ENCODE measurements at places on chromosomes 1 and 21.

GRCh38 chr1:91763252-91763651 is 122.7 kb downstream of the TGFBR3 start:
- no peak for DNase-seq

GRCh38 chr1:158323866-158324265 is 7.5 kb downstream of the CD1B start:
- no peak for DNase-seq

DNA sequence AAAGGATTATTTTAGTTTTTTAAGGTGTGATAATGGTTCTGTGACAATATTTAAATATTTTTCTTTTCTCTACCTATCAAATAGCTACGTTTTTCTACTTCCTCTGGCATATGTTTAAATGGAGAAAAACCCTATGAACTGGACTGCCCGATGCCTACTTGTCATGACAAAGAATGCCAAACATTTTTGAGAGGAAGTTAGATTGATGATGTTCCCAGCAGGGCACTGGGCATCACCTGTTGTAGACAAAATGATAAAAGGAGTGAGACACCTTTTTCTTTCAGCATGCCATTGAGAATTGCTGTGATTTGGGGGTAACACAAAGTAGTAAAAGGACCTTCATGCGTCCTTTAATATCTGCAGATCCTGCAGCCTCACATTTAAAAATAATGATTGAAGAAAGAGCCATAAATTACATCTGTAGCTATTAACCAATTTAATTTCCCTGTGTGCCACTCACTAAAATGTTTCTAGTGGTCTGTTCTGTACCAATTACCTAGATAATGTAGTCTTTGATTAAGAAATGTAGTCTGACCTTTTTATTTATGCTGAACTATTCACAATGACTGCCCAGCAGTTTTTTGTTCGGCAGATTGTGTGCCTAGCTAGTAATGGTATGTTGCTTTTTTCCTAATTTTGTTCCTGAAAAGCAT is 47.6 kb downstream of the RPL5 start:
- no peak for DNase-seq

DNA sequence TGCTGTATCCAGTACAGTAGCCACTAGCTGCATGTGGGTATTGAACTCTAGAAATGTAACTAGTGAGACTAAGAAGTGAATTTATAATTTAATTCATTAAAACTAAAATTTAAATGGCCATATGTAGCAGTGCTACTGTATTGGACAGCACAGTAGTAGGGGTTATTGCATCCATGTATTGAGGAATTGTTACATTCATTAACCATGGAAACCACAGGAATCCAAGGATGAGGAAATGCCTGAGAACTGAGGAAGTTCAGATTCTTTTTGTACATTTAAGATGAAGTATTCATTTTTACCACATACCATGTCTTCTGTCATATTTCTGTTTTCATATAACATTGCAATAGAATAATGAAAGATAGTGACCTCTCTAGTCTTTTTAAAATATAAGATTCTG is 2.6 kb downstream of the MTF2 start:
- no peak for DNase-seq

DNA sequence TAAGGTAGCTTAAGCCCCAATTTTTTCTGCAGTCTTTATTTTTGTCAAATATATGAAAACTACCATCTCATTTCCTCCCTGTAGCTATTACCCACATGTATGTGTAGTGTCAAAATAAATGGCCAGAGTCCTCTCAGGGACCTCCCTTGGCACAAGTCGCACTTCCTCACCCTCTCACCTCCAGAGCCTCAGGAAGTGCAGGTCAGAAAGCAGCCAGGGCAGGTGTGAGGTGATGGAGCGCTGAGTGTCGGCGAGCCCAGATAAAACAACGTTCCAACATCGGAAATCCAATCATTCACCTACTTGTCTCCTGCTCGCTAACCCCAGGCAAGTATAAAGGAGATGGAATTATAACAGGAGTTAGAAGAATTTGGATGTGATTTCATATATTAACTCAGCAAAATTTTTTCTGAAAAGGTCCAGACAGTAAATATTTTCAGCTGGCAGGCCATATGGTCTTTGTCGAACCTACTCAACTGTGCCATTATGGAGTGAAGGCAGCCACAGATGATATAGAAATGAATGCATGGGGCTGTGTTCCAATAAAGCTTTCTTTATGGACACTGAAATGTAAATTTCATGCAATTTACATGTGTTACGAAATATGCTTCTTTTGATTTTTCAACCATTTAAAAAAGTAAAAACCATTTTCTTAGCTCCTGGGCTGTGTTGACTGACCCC is 76.8 kb upstream of the ERG start:
- no peak for DNase-seq

- no peak for DNase-seq
Measured at GRCh38 chr1:239067480-239067879, 318.9 kb upstream of the CHRM3 start.

Data from NCI-H748 treated with DMSO at 0.1 percent for 48 hours (cell line).